Fibroblast of skin of abdomen (primary cell): ENCODE measurements at places on chromosomes 2 and 18.

GRCh38 chr2:182951948-182952663, 85.7 kb upstream of the FRZB start:
- DNase-seq = no peak

DNA sequence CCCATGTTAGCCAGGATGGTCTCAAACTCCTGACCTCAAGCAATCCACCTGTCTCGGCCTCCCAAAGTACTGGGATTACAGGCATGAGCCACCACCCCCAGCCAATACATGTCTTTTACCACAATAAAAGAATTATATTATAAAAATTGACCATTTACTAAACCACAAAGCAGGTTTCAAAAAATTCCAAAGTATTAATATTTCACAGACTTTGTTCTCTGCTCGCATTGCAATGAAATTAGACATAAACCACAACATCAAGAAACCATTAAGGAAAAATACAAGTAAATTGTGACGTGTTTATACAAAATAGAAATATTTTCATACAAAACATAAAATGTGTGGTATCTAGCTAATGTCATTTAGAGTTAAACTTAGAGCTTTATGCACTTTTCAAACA, 13.4 kb upstream of the MAPRE3 start:
- DNase-seq = no peak

DNA sequence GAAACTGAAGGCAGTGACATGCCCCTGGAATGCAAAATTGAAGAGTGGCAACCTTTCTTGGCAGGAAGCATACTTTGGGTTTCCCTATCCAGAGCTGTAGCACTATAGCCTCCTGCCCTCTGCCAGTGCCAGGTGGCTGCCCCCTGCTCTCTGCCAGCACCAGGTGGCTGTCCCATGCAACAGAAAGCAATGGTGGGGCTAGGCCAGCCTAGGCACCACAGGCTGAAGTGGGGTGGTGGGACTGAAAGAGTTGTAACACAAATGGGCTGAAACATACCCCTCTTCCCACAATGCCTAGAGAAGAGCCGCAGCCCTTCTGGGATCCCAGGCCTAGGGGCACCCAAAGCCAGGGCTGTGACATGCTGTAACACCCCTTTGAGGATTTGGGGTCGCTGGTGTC, 1739.3 kb upstream of the LRRTM1 start:
- DNase-seq = no peak

GRCh38 chr2:30233271-30234009, 2.1 kb downstream of the LBH start:
- no peak for DNase-seq

DNA sequence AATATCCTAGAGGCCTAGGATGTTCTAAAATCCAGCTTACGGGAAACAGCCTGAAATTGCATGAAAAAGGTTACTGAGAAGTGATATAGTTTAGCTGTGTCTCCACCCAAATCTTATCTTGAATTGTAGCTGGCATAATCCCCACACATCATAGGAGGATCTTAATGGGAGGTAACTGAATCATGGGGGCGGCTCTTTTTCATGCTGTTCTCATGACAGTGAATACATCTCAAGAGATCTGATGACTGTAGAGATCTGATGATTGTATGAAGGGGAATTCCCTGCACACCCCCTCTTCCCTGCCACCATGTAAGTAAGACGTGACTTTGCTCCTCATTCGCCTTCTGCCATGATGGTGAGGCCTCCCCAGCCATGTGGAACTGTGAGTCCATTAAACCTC, 385.6 kb upstream of the ID2 start:
- no peak for DNase-seq

DNA sequence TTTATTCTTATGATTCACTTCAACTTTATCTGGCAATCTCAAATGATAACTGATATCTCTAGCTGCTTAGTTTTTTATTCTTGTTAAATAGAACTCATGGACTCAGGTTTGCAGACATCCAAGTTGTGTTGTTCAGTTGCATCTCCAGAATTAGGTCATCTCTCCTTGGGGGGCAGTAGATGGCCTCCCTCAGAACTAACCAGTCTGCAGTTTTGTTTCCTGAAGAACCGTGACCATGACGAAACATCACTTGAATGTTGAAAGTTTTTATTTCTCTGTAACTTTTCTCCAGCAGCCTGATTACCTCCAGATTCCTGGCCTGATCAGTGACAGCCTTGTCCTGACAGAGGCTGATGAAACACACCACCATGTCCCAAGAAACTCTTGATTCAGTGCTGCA, 321.5 kb downstream of the GALNT13 start:
- peak; percentile 21 for DNase-seq

DNA sequence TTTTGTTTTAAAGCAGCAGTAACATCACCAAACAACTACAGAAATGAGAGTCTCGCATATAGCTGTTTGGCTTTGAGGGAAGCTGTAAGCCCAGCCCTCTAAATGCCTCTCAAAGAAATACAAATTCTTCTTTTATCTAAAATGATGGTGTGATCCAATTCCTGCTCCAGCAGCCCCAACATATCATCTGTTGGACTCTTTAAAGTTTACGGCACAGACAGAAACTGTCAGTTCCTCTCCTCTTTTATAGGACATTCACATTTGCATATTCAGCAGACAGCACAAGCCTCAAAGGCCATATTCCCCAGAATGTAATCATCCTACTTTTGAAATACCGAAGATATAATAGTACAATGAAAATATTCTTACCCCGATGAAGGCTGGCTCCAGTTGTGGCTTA, 216.9 kb upstream of the REV1 start:
- DNase-seq = peak; percentile 60

- peak; percentile 46 for DNase-seq
These were observed 25.9 kb upstream of the RAMP1 start for GRCh38 chr2:237833546-237833945.

- DNase-seq = no peak
These were observed 875.1 kb downstream of the SLC4A3 start for GRCh38 chr2:220502539-220502938.

DNA sequence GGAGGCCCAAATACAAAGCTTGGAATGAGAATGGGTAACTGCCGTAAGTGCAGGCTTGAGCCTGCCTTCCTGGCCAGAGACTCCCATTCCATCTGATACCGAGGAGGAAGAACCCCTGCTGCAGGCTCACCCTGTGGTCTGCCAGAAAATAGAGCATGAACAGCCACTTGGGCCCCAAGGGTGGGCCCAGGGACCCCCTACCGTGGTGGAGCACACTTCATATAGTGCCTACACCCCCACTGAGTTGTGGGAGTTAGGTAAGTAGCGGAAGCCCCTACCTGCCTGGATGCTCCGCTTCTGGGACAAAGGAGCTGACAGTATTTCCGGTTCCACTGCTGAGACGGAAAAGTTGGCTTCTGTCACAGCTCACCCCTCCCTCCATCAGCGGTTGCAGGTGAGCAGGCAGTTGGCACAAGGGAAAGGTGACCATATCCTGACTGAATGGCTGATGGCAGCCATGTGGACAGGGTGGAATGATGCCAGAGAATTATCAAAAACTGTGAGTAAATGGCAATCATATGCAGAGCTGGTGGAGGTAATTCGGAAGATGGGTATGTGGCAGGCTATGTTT, 11.5 kb upstream of the C2orf42 start:
- no peak for DNase-seq

GRCh38 chr2:86202336-86202692, 3.1 kb downstream of the MRPL35 start:
- DNase-seq = no peak

DNA sequence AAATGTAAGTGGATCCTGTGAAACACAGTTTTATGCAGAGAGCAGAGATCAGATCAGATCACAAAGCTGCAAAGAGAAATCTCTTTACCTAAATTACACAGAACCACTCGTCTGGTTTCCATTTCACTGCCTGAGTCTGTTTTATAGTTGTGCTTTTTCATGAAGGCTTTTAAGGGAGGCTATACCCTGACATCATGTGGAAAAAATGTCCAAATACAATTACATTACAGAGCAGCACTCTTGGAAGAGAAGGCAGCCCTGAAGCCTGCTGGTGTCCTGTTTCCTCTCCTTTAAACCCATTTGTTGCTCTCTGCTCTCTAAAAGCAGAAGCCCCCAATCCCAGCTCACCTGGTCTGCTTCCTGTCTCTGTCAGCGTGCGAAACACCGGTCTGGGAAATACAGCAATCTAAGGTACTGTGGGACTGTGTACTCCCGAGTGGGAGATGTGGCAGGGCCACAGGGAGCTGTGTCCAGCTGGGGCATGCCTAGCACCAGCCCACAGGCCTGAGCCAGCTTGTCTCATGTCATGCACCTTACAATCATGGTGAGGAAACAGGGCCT, 24.8 kb upstream of the ZFP36L2 start:
- DNase-seq = peak; percentile 81

DNA sequence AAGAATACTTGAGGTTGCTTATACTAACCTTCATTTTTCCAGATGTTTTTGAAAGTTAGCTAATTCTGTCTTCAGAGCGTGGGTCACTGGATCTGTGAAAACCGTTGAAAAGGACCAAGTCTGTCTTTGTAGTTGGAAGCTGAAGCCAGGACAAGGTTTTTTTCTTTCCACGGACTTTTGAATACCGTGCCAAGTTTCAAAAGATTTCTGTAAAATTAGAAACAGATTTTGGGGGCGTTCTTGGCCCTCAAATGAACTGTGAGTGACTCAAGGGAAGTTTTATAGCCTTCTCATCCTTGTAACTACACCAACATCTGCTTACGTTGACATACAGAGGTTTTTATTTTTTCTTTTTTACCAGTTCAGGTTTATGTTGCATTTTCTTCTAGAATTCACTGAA, at the start of gene FAP:
Gene FAP (minus strand): TSS at position 152 of the 400 bp plus-strand sequence. CDS start 118 bp downstream, at position 34.
- DNase-seq = peak; percentile 97

DNA sequence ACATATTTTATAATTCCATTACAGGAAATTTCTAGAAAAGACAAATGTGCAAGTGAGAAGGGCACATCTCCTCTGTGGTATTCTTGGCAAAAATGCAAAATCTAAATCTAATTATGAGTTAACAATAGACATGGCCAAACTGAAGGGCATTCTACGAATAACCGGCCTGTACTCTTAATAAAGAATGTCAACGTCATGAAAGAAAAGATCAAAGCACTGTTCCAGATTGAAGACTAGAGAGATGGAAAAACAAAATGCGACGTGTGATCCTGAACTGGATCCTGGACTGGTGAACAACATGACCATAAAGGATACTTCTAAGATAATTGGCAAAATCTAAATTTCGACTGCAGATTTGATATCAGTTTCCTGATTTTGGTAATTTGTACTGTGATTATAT, 3.0 kb downstream of the CDKL4 start:
- DNase-seq = no peak

DNA sequence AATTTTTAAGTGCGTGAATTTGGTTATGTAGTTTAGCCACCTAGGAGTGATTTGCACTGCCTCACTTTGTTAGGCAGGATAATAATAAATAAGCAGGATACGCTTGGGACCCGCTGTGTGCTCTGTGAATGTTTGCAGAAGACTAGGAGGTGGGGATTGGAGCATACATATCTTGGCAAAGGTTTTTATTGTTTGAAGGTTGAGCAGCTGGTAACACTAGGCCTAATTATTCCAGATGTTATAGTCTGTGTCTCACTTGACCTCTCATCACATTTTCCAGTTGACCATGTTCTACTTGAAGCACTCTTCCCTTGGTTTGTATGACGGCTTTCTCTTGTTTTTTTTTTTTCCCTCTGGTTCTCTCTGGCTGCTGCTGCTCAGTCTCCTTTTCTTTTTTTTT, 42.7 kb downstream of the FHOD3 start:
- no peak for DNase-seq

- DNase-seq = peak; percentile 45
These were observed 53.9 kb downstream of the PRKRA start for GRCh38 chr2:178397002-178397605.

GRCh38 chr2:582792-583528, 94.2 kb downstream of the TMEM18 start:
- DNase-seq = no peak
